ENCODE measurements at places on chromosomes 2 and 18.

GRCh38 chr2:216671081-216671411, 24.3 kb downstream of the IGFBP5 start:
- DNase-seq = no peak

DNA sequence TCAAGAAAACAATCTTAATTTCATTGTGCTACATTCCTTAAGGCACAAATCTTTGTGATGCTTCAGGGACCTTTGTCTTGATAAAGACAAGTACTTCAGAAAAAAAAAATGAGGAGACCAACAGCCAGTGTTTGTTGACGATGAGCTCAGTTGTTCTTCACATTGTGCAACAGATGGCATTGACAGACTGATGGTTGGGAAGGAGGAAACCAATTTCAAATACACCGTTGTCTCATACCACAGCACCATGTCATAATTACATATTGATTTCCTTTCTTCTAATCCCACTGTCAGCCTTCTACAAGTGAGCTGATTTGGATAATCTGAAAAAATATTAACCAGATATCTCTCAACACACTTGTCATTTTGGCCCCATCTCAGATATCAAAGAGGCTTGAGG, 53.7 kb upstream of the GRB14 start:
- DNase-seq = no peak

DNA sequence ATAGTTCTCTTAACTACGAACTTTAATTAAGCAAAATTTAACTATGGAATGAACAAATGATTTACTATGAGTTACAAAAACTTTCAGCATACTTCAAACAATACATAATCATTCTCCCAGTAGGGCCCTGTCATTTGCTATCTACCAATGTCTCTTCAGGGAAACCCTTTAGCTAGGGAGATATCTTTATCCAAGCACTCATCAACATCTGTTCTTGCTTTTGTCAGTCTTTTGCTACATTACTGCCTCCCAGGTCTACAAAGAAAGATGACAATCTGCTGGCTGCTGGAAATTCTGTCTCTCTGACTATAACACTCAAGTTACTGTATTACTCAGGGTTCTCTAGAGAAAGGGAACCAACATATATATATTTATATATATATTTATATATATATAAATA, 1626.3 kb upstream of the CELF4 start:
- no peak for DNase-seq

- no peak for DNase-seq
Measured at GRCh38 chr2:37873229-37873628, 51.9 kb upstream of the RMDN2 start.

GRCh38 chr2:23993736-23994269, 16.1 kb upstream of the MFSD2B start:
- no peak for DNase-seq
